ENCODE measurements at places on chromosomes 1 and 21. TPM values are rescaled to one million over a fixed set of nuclear protein-coding genes. Genes with fewer than 3 reads are reported as not detected.

Gene MX2
- 0.35 TPM for total RNA-seq

Gene TMOD4
- total RNA-seq: not detected

Gene SGIP1
- 5.2 TPM for total RNA-seq

Gene C1orf185
- total RNA-seq: not detected

Gene BROX
- 35.1 TPM for total RNA-seq

Gene OR2T33
- not detected for total RNA-seq

Gene ARHGAP30
- total RNA-seq: 0.19 TPM

Gene RIIAD1
- total RNA-seq: not detected

Gene NHLH1
- not detected for total RNA-seq

Gene GBP7
- not detected for total RNA-seq

Gene OR2G6
- not detected for total RNA-seq

Gene IQGAP3
- total RNA-seq: 22.3 TPM

Gene GNG12
- 80.1 TPM for total RNA-seq

Gene AMY1C
- total RNA-seq: 1.4 TPM

Gene TTLL10
- not detected for total RNA-seq

Gene ACTN2
- not detected for total RNA-seq

Gene NBPF8
- total RNA-seq: 2.5 TPM

Gene GJA9
- not detected for total RNA-seq

Gene GPR37L1
- 0.07 TPM for total RNA-seq

Gene EPHX1
- 25.0 TPM for total RNA-seq

Gene CR1
- total RNA-seq: not detected

Gene HAO2
- not detected for total RNA-seq

Gene SRGAP2C
- total RNA-seq: 6.4 TPM

Gene DEPDC1
- 12.5 TPM for total RNA-seq

Gene C1orf115
- 1.9 TPM for total RNA-seq

Gene CFHR5
- not detected for total RNA-seq

Gene DDR2
- 1.1 TPM for total RNA-seq

Gene IL19
- total RNA-seq: not detected

Gene ERVH48-1
- not detected for total RNA-seq

Gene RPTN
- 2.0 TPM for total RNA-seq

Gene UTS2
- total RNA-seq: 0.33 TPM

Gene FCER1A
- not detected for total RNA-seq

Gene ZBTB8A
- total RNA-seq: 5.3 TPM

Gene GUCA2B
- total RNA-seq: not detected

Gene DISC1
- total RNA-seq: 0.99 TPM

Gene SLC44A5
- 0.07 TPM for total RNA-seq

Gene NDUFV3
- 46.0 TPM for total RNA-seq

Gene REN
- not detected for total RNA-seq

Gene RAB25
- total RNA-seq: 206 TPM
